ENCODE measurements at places on chromosomes 12 and 14. TPM values are rescaled to one million over a fixed set of nuclear protein-coding genes. Genes with fewer than 3 reads are reported as not detected.

- H3K36me3 ChIP-seq: no peaks in the 10 kb centered on the region
- H3K27me3 ChIP-seq: no peaks in the 10 kb centered on the region
- peak overlapping the region; percentile 96 for H3K27ac ChIP-seq
- DNase-seq: peak; percentile 26
Measured at GRCh38 chr12:19131025-19131444, 1.5 kb downstream of the PLEKHA5 start.

DNA sequence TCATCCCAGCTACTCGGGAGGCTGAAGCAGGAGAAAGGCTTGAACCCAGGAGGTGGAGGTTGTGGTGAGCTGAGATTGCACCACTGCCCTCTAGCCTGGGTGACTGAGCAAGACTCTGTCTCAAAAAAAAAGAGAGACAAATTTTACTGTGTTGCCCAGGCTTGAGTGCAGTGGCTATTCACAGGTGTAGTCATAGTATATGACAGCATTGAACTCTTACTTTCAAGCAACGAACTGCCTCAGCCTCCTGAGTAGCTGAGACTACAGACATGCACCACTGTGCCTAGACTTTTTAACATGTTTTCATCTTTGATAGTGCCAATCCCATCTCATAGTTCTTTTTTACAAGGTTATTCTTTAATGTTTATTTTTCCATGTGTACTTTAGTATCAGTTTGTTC is 13.7 kb downstream of the ARID2 start:
- H3K4me1 ChIP-seq: no peaks in the 10 kb centered on the region
- H3K27ac ChIP-seq: no peak overlapping the region
- H3K27me3 ChIP-seq: no peaks in the 10 kb centered on the region
- no peak overlapping the region for H3K4me3 ChIP-seq

- H3K27me3 ChIP-seq: no peaks in the 10 kb centered on the region
- H3K27ac ChIP-seq: no peak overlapping the region
- no peaks in the 10 kb centered on the region for H3K36me3 ChIP-seq
- no peak for DNase-seq
- H3K4me1 ChIP-seq: no peaks in the 10 kb centered on the region
- no peak overlapping the region for H3K4me3 ChIP-seq
Measured at GRCh38 chr14:27228053-27228452, 630.2 kb upstream of the NOVA1 start.

GRCh38 chr12:114403690-114404066 is 2.3 kb downstream of the TBX5 start:
- no peak for DNase-seq
- H3K4me3 ChIP-seq: no peak overlapping the region
- H3K36me3 ChIP-seq: no peaks in the 10 kb centered on the region
- H3K27ac ChIP-seq: no peak overlapping the region
- peaks cover 58% of the 10 kb centered on the region for H3K27me3 ChIP-seq
- H3K4me1 ChIP-seq: peaks cover 6% of the 10 kb centered on the region

GRCh38 chr12:11821386-11822080 is 172.1 kb downstream of the ETV6 start:
- H3K36me3 ChIP-seq: no peaks in the 10 kb centered on the region
- H3K27me3 ChIP-seq: no peaks in the 10 kb centered on the region
- H3K4me1 ChIP-seq: peaks cover 26% of the 10 kb centered on the region
- no peak overlapping the region for H3K4me3 ChIP-seq
- no peak for DNase-seq

Gene TAS2R7
- 1.1 TPM for total RNA-seq

Gene IL31
- not detected for total RNA-seq

Gene KLRC4
- total RNA-seq: 2.4 TPM
